Erythroblast (primary cell): ENCODE measurements at places on chromosomes 5 and 9.

DNA sequence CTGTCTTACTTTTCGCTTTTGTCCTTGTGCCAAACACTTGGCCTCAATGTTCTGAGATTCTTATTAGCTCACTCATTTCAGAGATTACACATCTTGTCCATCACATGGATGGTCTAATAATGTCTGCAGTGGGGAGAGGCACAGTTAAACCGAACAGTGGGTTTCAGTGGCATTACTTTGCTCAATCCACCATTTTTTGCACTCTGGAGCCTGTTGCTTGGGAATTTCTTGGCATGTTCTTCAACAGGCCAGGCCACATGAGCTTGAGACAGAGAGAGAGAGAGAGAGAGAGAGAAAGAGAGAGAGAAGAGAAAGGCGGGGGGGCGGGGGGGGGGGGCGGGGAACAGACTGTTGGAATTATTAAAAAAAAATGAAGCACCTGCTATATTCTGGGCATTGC lies 1327.8 kb upstream of the WWC1 start:
- no peak for DNase-seq

- no peak for DNase-seq
These were observed 224.1 kb upstream of the TYRP1 start for GRCh38 chr9:12469084-12469483.

DNA sequence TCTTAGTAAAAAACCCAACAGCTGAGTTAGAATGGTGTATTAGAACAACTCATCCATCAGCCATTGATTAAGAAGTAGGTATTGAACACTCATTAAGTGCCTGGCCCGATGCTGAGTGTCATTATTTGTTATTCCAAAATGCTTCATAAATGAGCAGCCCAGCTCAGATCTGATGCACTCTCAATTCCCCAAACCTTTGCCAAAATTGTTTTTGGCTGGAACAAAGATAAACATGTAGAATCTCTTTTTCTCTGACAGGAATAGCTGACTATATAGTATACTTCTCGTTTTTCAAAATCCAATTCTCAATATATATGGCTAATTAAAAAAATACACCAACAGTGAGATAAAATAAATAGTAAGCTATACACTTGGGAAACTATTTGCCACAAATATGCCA lies 20.0 kb upstream of the ANKRD55 start:
- peak; percentile 13 for DNase-seq

GRCh38 chr5:10789021-10789420 lies 28.0 kb upstream of the DAP start:
- DNase-seq, result no peak

GRCh38 chr9:15959663-15960062 lies 406.8 kb downstream of the CCDC171 start:
- no peak for DNase-seq

- no peak for DNase-seq
These were observed 106.8 kb upstream of the NREP start for GRCh38 chr5:111863801-111864200.

DNA sequence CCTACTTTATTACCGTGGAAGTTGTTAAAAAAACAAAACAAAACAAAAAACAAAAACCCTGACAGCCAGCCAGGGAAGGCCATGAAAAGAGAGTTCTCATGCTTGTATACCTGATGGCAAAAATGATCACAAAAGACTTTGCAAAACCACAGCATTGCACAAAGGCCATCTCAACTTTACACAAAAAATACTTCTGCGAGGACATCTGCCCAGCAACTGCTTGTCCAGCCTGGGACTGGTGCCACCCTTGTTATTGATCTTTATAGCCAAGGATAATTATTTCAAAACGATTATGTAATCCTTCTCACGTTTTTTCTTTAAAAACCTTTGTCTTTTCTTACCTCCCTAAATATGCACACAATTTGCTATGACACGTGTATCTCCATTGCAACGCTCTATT lies 42.2 kb upstream of the SLC28A3 start:
- no peak for DNase-seq

DNA sequence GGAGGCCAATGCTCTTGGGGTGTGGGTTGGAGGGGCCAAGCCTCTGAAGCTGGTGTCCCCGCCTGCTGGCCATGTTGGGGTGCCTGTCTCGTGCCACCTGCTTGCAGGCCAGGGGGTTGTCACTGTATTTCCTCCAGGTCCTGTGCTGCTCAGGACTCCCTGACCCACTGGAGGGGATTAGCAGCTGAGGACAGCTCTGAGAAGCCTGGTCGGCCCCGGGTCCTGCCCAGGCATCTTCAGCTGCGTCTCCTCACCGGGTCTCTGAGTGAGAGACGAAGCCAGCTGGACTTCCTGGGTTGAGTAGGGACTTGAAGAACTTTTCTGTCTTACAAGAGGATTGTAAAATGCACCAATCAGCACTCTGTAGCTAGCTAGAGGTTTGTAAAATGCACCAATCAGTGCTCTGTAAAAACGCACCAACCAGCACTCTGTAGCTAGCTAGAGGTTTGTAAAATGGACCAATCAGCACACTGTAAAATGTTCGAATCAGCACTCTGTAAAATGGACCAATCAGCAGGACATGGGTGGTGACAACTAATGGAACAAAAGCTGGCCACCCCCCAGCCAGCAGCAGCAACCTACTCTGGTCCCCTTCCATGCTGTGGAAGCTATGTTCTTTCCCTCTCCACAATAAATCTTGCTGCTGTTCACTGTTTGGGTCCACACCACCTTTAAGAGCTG lies 20.6 kb upstream of the SLC9A3 start:
- no peak for DNase-seq

GRCh38 chr5:3839151-3839550 lies 243.5 kb downstream of the IRX1 start:
- DNase-seq, result no peak

GRCh38 chr5:148511810-148512347 lies 128.1 kb downstream of the FBXO38 start:
- DNase-seq, result no peak

GRCh38 chr9:126615791-126616447 lies 2.2 kb downstream of the LMX1B start:
- DNase-seq, result no peak

DNA sequence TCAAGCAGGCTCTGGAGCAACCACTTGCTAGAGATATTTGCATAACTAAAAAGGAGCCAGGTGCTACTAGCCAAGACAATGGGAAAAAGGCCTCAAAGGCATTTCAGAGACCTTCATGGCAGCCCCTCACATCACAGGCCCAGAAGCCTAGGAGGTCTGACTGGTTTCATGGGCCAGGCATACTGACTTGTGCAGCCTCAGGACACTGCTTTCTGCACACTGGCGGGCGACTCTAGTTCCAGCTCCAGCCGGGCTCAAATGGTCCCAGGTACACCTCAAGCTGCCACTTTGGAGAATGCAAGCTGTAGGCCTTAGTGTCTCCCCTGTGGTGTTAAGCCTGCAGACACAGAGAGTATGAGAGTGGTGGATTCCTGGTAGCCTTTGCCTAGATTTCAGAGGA lies 27.1 kb downstream of the COX7C start:
- DNase-seq, result no peak

GRCh38 chr9:113886026-113886369 lies 9.9 kb downstream of the ZNF618 start:
- peak; percentile 20 for DNase-seq

- DNase-seq, result peak; percentile 45
These were observed 141.4 kb upstream of the PIK3R1 start for GRCh38 chr5:68074048-68074632.

DNA sequence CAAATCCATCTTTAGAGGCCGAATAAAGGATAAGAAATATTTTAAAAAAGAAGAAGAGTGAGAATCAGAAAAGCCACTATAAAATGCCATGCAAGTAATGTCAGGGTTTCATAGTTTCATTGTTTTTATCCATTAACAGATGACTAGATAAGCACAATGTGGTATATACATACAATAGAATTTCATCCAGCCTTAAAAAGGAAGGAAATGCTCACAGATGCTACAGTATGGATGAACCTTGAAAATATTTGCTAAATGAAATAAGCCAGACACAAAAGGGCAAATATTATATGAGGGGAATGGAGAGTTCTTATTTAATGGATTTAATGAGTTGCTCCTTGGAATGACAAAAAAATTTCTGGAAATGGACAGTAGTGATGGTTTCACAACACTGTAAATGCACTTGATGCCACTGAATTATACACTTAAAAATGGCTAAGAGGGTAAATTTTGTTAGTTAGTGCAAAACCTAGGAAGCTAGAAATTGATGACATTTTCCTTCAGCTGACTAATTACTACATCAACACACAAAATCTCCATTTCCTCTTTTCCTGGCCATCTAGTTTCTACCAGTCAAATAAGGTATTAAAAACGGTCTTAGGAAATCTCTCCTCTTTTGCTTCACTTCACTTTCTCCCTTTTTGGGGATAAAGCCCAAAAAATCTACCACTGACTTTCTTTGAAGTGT lies 86.6 kb downstream of the GNA14 start:
- DNase-seq, result no peak

- no peak for DNase-seq
These were observed 21.1 kb downstream of the AK8 start for GRCh38 chr9:132857031-132857430.
